ENCODE measurements at places on chromosomes 11 and 22.

DNA sequence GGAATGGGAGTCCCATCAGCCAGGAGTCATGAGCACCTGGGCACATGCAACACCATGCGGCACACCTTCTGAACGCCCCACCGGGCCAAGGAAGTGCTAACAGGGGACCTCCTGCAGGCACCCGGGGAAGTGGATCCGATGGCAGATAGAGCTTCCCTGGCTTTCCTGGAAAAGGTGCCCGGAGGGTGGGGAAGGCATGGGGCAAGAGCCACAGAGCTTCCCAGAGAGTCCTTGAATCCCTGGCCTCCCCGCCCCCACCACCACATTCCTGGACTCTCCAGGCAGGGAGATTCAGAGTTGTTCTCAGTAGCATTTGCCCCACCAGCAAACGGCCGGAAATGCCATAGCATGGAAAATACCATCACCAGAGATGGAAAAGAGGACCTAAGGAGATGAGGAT, 8.3 kb downstream of the TRIM29 start:
- no peak for DNase-seq

GRCh38 chr11:112459001-112459400, 198.3 kb upstream of the PLET1 start:
- DNase-seq, result no peak

- no peak for DNase-seq
Measured at GRCh38 chr11:128235426-128235825, 351.9 kb downstream of the ETS1 start.

GRCh38 chr22:37167981-37168647, 18.4 kb upstream of the IL2RB start:
- no peak for DNase-seq

DNA sequence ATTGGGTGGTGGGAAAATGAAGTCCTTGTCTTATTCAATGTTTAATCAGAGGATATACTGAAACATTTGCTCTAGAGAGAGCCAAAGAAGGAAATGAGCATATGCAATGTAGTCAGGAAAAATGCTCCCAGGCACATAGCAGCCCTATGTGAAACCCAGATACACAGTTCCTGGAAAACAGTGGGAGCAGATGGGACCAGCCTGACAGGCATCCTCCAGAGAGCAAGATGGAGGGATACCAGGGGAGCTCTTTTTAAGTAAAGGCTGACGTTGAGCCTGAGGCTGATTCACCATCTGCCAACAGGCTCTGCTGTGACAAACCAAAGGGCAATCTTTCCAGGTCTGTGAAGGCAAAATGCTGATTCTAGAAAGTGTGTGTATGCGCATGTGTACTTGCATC, 559.4 kb upstream of the KIRREL3 start:
- DNase-seq, result no peak

GRCh38 chr11:117462864-117463247, 135.2 kb downstream of the CEP164 start:
- DNase-seq, result no peak

- DNase-seq, result no peak
Measured at GRCh38 chr22:47716890-47717615, 954.6 kb downstream of the TBC1D22A start.

- DNase-seq, result no peak
Measured at GRCh38 chr11:279966-280705, 1.9 kb downstream of the NLRP6 start.

Data from NCI-H1436 treated with DMSO at 0.1 percent for 48 hours (cell line).